ENCODE measurements at places on chromosomes 6 and 20. TPM values are rescaled to one million over a fixed set of nuclear protein-coding genes. Genes with fewer than 3 reads are reported as not detected.

GRCh38 chr6:80402266-80402665 is 295.8 kb downstream of the BCKDHB start:
- H3K4me3 ChIP-seq = no peak overlapping the region
- DNase-seq = no peak
- H3K36me3 ChIP-seq = no peaks in the 10 kb centered on the region

- DNase-seq = no peak
- no peaks in the 10 kb centered on the region for H3K36me3 ChIP-seq
- no peak overlapping the region for H3K27ac ChIP-seq
- no peaks in the 10 kb centered on the region for H3K27me3 ChIP-seq
- peak overlapping the region; percentile 94 for H3K4me3 ChIP-seq
- H3K4me1 ChIP-seq = peaks cover 21% of the 10 kb centered on the region
Observed at GRCh38 chr6:116667623-116668022, 943 bp downstream of the ZUP1 start.

DNA sequence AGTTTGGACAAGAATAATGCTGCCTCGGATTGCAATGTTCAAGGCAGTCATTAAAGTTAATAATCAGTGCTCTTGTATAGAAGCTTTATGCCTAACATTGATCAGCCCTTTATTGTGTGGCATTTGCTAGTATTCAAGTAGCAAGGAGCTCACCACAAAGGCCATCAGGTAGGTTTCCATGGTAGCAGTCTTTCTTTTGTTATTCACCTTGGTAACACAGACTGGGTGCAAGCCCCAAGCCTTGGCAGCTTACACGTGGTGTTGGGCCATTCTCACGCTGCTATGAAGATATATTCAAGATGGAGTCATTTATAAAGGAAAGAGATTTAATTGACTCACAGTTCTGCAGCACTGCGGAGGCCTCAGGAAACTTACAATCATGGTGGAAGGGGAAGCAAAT is 149.3 kb downstream of the ADAT2 start:
- no peak overlapping the region for H3K27ac ChIP-seq
- no peaks in the 10 kb centered on the region for H3K27me3 ChIP-seq
- no peaks in the 10 kb centered on the region for H3K36me3 ChIP-seq
- DNase-seq = no peak

DNA sequence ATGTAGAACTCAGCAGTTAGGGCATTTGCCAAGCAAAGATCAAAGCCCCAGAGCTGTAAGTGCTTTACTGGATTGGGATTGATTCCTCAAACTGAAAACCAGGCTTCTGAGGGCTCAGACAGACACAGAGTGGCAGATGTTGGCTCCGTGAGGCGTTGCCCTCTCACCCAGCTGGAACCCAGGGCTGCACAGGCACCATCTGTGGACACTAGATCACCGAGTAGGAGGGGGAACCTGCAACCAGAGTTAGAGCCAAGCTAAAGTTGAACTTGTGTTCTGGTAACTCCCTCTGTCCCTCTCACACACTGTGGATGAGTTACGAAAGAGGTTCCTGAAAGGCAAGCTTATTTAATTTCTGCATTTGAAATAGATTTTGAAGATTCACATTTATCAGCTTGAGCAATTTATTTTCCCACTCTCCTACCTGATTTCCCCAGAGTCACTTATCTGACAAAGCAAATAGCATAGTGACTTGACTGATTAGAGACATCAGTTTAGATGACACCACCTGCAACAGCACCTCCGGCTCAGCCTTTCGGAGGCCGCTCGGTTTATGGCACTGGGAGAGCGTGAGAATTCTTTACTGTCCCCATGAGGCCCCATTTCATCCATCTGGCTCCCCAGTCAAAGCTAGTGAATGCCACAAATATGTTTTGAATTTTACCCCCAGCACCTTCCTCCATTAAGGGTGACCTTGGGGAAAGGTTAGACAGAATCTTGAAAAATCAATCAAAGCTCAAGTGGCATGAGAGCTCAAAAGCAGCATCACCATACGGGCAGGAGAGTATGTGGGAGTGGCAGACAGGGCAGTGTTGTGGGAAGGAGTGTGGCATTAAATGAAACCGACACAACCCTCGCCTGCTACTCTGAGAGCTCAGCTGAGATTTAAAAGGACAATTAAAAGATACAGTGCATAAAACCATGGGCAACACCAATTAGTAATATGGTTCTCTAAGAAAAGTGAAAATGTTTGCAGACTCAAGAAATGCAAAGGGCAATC is 48.5 kb downstream of the RPF2 start:
- H3K36me3 ChIP-seq = peaks cover 18% of the 10 kb centered on the region
- no peak overlapping the region for H3K4me3 ChIP-seq
- H3K4me1 ChIP-seq = no peaks in the 10 kb centered on the region

DNA sequence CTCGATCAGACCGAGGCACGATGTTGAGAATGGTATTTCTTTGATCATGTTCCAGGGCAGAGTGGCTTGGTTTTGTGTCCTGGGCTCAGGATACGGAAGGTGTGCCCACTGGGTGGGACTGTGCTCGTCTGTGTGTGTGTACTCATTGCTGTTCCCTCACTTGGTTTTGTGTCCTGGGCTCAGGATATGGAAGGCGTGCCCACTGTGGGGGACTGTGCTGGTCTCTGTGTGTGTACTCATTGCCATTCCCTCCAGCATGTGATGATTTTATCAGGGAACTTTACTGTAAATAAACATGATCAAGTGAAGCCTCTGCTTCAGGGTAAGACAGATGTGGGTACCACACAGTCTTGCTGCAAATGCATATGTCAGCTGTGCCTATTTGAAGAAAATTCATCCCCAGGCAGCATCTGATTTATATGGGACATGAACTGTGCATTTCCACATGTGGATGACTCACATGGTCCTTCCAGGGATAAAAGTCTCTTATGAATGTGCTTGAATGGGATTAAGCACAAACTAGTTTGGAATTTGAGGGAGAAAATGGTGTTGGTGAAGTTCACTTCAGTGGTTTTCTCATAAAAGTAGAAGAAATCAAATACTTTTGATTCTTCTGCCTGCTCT is 274.3 kb downstream of the QKI start:
- no peaks in the 10 kb centered on the region for H3K36me3 ChIP-seq
- H3K27me3 ChIP-seq = no peaks in the 10 kb centered on the region
- DNase-seq = no peak
- H3K4me3 ChIP-seq = no peak overlapping the region
- no peak overlapping the region for H3K27ac ChIP-seq

GRCh38 chr6:61168878-61169277 is 1117.1 kb downstream of the KHDRBS2 start:
- no peak overlapping the region for H3K4me3 ChIP-seq
- no peak for DNase-seq
- H3K27ac ChIP-seq = no peak overlapping the region
- no peaks in the 10 kb centered on the region for H3K36me3 ChIP-seq
- H3K4me1 ChIP-seq = no peaks in the 10 kb centered on the region
- no peaks in the 10 kb centered on the region for H3K27me3 ChIP-seq

GRCh38 chr6:9138936-9139335 is 703.6 kb upstream of the SLC35B3 start:
- no peaks in the 10 kb centered on the region for H3K27me3 ChIP-seq
- no peak overlapping the region for H3K4me3 ChIP-seq
- H3K4me1 ChIP-seq = peaks cover 9% of the 10 kb centered on the region
- no peaks in the 10 kb centered on the region for H3K36me3 ChIP-seq
- H3K27ac ChIP-seq = no peak overlapping the region
- no peak for DNase-seq

DNA sequence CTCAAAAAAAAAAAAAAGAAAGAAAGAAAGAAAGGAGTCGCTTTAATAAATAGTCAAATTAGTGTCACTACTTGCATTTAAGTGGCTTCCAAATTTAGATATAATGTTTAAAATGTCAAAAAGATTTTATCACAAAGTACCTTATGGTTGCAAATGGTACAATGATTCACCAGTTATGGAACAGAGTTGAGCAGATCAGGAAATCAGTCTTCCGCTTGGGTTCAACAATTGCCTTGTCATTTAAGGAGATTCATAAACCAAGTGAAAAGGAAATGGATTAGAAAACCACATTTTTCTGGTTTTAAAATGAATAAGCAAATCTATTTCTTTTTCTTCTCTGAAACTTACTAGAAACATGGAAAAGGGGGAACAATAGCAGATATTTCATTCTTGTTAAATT is 94.8 kb upstream of the PTPRT start:
- H3K36me3 ChIP-seq = no peaks in the 10 kb centered on the region
- no peak overlapping the region for H3K4me3 ChIP-seq
- H3K27ac ChIP-seq = no peak overlapping the region
- H3K4me1 ChIP-seq = no peaks in the 10 kb centered on the region
- no peaks in the 10 kb centered on the region for H3K27me3 ChIP-seq

GRCh38 chr6:3345836-3346235 is 87.1 kb downstream of the PSMG4 start:
- H3K27ac ChIP-seq = no peak overlapping the region
- no peaks in the 10 kb centered on the region for H3K27me3 ChIP-seq
- no peak overlapping the region for H3K4me3 ChIP-seq
- H3K36me3 ChIP-seq = no peaks in the 10 kb centered on the region
- peaks cover under 1% of the 10 kb centered on the region for H3K4me1 ChIP-seq

- no peak for DNase-seq
- H3K4me3 ChIP-seq = no peak overlapping the region
- peaks cover 16% of the 10 kb centered on the region for H3K27me3 ChIP-seq
- no peaks in the 10 kb centered on the region for H3K36me3 ChIP-seq
- H3K27ac ChIP-seq = no peak overlapping the region
Observed at GRCh38 chr20:34979366-34980153, 23.9 kb downstream of the MYH7B start.

DNA sequence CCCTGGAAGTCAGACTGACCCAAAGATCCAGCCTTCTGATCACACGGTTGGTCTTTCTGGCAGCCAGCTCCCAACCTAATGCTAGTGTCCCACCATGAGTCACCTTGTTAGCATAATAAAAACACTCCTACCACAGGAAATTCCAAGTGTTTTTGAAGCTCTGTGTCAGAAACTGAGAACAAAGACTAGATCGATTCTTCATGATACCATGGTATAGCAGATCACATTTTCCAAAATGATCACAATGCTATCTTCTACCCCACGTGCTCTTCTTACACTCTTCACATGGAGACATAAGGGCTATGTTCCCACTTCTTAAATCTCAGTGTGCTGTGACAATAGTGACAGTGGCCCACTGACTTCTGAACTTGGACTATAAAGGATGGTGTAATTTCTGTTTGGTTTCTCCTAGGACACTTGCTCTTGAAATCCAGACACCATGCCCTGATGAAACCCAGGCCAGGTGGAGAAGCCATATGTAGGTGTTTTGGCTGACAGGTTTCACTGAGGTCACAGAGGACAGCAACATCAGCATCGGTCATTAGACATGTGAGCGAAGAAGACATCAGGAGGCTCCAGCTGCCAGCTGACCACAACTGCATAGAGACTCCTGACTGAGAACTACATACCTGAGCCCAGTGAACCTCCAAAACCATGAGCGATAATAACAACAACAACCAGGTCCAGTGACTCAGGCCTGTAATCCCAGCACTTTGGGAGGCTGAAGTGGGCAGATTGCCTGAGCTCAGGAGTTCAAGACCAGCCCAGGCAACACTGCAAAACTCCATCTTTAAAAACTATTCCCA is 57.5 kb downstream of the MKKS start:
- H3K36me3 ChIP-seq = no peaks in the 10 kb centered on the region
- no peaks in the 10 kb centered on the region for H3K4me1 ChIP-seq
- no peaks in the 10 kb centered on the region for H3K27me3 ChIP-seq
- H3K4me3 ChIP-seq = no peak overlapping the region
- H3K27ac ChIP-seq = no peak overlapping the region

DNA sequence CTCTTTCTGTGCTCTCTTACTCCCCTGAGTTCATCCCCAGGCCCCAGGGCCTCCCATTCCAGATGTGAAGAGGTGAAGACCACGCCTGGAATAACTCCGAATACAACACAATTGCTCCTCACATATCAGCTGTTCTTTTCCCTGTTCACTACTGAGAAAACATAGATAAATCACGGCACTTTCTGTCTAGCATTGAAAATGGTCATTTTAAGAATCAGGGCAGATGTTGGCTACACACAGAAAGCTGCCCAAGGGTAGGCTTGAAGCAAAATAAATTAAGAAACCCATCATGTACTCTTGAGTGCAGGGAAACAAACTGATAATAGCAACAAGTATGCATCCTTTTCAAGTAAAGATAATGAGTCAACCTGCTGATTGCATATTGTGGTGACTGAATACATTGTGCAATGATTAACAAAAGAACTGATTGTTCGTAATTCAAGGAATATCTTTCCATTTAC is 382.5 kb downstream of the PRKN start:
- H3K36me3 ChIP-seq = no peaks in the 10 kb centered on the region
- H3K4me3 ChIP-seq = no peak overlapping the region
- no peaks in the 10 kb centered on the region for H3K27me3 ChIP-seq
- DNase-seq = no peak

DNA sequence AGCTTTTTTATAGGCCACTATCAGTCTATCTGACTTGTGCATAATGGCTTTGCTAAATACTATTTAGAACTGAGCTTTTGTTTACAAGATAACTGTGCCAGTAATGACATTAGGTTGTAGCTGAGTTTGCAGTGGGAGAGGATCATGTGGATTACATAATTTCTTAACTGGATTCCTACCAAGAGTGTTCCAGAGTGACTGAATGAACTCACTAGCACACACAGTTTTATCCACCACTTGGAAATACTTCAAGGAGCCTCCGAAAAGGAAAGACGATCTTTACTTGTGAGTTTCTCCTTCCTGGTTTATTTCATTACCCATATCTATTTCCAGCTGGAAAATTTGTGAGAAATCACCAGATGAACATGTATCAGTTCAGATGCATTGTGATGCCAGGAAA is 10.9 kb upstream of the SYNE1 start:
- no peaks in the 10 kb centered on the region for H3K36me3 ChIP-seq
- H3K27me3 ChIP-seq = no peaks in the 10 kb centered on the region
- no peak for DNase-seq
- H3K4me3 ChIP-seq = no peak overlapping the region
- no peak overlapping the region for H3K27ac ChIP-seq

DNA sequence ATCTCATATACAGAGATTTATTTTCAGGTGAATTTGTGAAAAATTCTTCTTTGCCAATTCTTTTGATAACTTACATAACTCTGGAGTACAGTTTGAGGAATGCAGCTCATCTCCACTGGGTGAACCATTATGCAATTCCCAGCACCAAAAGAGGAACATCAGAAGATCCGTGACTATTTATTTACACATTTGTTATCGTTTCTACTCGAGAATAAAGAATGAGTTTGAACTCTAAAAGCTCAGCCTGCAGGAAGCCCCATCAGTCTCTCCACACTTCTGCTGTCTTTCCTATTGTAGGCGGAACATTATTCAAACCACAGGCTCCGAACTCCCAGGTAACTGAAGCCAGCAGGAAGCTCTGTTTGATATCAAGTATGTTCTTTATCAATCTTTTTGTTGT is 95.9 kb upstream of the IFNGR1 start:
- no peak overlapping the region for H3K4me3 ChIP-seq
- DNase-seq = no peak
- no peaks in the 10 kb centered on the region for H3K27me3 ChIP-seq
- H3K27ac ChIP-seq = no peak overlapping the region

GRCh38 chr20:32967961-32968457 is 36.2 kb downstream of the SUN5 start:
- peaks cover 5% of the 10 kb centered on the region for H3K4me1 ChIP-seq
- peak; percentile 22 for DNase-seq
- H3K36me3 ChIP-seq = no peaks in the 10 kb centered on the region
- no peak overlapping the region for H3K4me3 ChIP-seq
- H3K27ac ChIP-seq = no peak overlapping the region
- H3K27me3 ChIP-seq = no peaks in the 10 kb centered on the region

CST4 gene
- total RNA-seq = not detected

CAGE1 gene
- total RNA-seq = not detected

SEMG1 gene
- total RNA-seq = not detected

PAK1IP1 gene
- total RNA-seq = 11.6 TPM

CLVS2 gene
- not detected for total RNA-seq

DEFB132 gene
- total RNA-seq = not detected

SLC24A3 gene
- total RNA-seq = 13.1 TPM

BTN1A1 gene
- not detected for total RNA-seq

RAMACL gene
- total RNA-seq = 8.0 TPM

VGLL2 gene
- not detected for total RNA-seq

PDE10A gene
- 6.0 TPM for total RNA-seq

RIPOR2 gene
- total RNA-seq = 25.6 TPM
